ENCODE measurements at places on chromosomes 12 and 14. TPM values are rescaled to one million over a fixed set of nuclear protein-coding genes. Genes with fewer than 3 reads are reported as not detected.

TTC7B gene
- 8.8 TPM for total RNA-seq

SMARCD1 gene
- total RNA-seq, result 63.3 TPM

JPH4 gene
- total RNA-seq, result not detected

EXOC3L4 gene
- total RNA-seq, result not detected

GRIP1 gene
- total RNA-seq, result 0.18 TPM

DNA sequence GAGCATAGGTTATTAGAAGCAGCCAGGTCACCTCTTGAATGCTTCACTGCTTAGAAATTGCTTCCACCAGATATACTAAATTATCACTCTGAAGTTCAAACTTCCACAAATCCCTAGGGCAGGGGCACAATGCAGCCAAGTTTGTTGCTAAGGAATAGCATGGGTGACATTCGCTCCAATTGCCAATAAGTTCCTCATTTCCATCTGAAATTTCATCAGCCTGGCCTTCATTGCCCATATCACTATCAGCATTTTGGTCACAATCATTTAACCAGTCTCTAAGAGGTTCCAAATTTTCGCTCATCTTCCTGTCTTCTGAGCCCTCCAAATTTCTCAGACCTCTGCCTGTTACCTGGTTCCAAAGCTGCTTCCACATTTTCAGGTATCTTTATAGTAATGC is 356.1 kb downstream of the DAD1 start:
- no peak overlapping the region for H3K27ac ChIP-seq
- peaks cover 10% of the 10 kb centered on the region for H3K4me1 ChIP-seq
- H3K27me3 ChIP-seq, result no peaks in the 10 kb centered on the region
- no peak for DNase-seq
- H3K4me3 ChIP-seq, result no peak overlapping the region
- no peaks in the 10 kb centered on the region for H3K36me3 ChIP-seq

DNA sequence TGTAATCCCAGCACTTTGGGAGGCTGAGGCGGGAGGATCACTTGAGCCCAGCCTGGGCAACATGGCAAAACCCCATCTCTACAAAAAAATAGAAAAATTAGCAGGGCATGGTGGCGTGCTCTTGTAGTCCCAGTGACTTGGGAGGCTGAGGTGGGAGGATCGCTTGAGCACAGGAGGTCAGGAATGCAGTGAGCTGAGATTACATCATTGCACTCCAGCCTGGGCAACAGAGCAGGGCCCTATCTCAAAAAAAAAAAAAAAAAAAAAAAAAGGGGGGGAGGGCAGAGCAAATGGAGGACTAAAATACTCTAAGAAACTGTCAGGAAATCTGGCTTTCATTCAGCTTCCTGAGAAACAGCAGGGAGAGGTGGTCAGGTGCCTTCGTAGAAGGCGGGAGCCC is 31.7 kb upstream of the TSPAN9 start:
- no peak for DNase-seq
- no peaks in the 10 kb centered on the region for H3K36me3 ChIP-seq
- peaks cover 24% of the 10 kb centered on the region for H3K27me3 ChIP-seq

DNA sequence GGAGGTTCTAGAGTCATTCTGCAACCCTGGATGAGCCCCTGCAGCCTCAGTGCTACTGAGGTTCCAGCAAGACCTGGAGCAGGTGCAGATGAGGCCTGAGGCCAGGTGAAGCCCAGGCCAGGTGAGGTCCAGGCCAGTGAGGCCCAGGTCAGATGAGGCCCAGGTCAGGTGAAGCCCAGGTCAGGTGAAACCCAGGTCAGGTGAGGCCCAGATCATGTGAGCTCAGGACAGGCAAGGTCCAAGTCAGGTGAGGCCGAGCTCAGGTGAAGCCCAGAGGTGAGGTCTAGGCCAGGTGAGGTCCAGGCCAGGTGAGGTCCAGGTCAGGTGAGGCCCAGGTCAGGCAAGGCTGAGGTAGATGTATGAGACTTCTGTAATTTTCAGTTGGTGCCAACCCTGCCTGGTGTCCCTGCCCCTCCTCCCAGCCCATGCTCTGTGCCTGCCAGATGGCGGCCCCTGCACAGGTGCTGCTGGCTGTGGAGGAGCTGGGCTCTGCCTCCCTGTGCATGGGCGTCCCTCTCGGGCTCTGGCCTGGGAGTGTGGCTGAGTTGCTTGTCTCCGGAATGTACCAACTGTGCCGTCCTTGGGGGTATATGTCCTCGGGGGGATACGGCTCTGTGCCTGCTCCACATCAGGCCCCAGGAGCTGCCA is 388.5 kb downstream of the TMEM121 start:
- H3K4me1 ChIP-seq, result no peaks in the 10 kb centered on the region
- H3K4me3 ChIP-seq, result no peak overlapping the region
- H3K27me3 ChIP-seq, result no peaks in the 10 kb centered on the region
- no peaks in the 10 kb centered on the region for H3K36me3 ChIP-seq

- no peaks in the 10 kb centered on the region for H3K36me3 ChIP-seq
- H3K27me3 ChIP-seq, result peaks cover 6% of the 10 kb centered on the region
- H3K27ac ChIP-seq, result no peak overlapping the region
- no peak for DNase-seq
- no peaks in the 10 kb centered on the region for H3K4me1 ChIP-seq
- no peak overlapping the region for H3K4me3 ChIP-seq
Observed at GRCh38 chr14:52049721-52050588, 18.9 kb downstream of the NID2 start.

- H3K4me3 ChIP-seq, result no peak overlapping the region
- no peaks in the 10 kb centered on the region for H3K4me1 ChIP-seq
- no peaks in the 10 kb centered on the region for H3K27me3 ChIP-seq
- DNase-seq, result no peak
- H3K27ac ChIP-seq, result no peak overlapping the region
Observed at GRCh38 chr12:48131517-48131916, 12.4 kb downstream of the PFKM start.

DNA sequence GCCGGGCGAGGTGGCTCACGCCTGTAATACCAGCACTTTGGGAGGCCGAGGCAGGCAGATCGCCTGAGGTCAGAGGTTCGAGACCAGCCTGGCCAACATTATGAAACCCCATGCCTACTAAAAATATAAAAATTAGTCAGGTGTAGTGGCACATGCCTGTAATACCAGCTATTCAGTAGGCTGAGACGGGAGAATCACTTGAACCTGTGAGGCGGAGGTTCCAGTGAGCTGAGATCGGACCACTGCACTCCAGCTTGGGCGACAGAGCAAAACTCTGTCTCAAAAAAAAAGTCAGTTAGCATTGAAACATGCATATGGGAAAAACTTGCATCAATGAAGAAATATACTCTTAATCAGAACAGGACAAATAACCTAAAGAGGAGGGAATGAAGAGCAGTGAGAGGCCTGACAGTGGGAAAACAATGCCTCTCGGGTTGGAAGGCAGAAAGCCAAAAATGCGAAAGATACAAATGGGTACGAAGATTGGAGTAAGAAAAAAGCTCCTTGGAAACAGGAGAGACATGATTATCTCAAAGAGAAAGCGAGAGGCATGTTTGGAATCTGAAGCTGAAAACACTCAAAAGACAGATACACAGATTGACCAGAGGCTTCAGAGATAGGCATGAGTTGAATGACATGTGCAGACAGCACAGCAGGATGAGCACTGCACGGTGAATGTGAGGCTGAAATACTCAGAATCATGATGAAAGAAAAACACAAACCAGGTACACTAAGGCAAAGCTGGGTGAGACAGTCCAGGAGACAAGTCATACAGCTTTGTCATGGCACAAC is 30.6 kb downstream of the RESF1 start:
- H3K4me1 ChIP-seq, result peaks cover 62% of the 10 kb centered on the region
- H3K36me3 ChIP-seq, result peaks cover 90% of the 10 kb centered on the region
- H3K27me3 ChIP-seq, result no peaks in the 10 kb centered on the region
- peak overlapping the region; percentile 83 for H3K27ac ChIP-seq

DNA sequence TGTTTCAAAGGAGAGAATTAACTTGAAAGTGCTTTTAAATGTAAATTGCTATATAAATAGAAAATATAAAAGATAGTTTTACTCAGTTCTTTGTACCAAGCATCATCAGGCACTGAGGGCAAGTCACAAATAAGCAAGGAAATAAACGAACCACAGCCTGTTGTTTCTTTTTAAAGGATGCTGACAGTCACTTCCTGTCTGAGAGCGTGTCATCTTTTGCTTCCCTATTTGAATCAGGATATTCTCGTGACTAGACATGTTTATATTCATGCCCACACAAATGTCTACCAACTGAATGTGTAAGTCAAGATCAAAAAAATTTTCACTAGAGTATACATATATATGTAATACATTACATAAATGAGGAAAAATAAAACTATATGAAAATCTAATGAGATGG is 31.4 kb upstream of the SLC2A13 start:
- H3K4me3 ChIP-seq, result no peak overlapping the region
- no peak overlapping the region for H3K27ac ChIP-seq
- no peak for DNase-seq
- peaks cover 14% of the 10 kb centered on the region for H3K4me1 ChIP-seq
- H3K36me3 ChIP-seq, result peaks cover 3% of the 10 kb centered on the region

- no peak overlapping the region for H3K4me3 ChIP-seq
- no peak for DNase-seq
- peaks cover 20% of the 10 kb centered on the region for H3K36me3 ChIP-seq
Observed at GRCh38 chr12:96501908-96502307, 12.5 kb downstream of the CFAP54 start.

GRCh38 chr12:25690996-25691864 is 138.1 kb upstream of the LMNTD1 start:
- no peak overlapping the region for H3K4me3 ChIP-seq
- no peaks in the 10 kb centered on the region for H3K4me1 ChIP-seq
- H3K27me3 ChIP-seq, result no peaks in the 10 kb centered on the region
- no peak for DNase-seq
- H3K36me3 ChIP-seq, result no peaks in the 10 kb centered on the region

DNA sequence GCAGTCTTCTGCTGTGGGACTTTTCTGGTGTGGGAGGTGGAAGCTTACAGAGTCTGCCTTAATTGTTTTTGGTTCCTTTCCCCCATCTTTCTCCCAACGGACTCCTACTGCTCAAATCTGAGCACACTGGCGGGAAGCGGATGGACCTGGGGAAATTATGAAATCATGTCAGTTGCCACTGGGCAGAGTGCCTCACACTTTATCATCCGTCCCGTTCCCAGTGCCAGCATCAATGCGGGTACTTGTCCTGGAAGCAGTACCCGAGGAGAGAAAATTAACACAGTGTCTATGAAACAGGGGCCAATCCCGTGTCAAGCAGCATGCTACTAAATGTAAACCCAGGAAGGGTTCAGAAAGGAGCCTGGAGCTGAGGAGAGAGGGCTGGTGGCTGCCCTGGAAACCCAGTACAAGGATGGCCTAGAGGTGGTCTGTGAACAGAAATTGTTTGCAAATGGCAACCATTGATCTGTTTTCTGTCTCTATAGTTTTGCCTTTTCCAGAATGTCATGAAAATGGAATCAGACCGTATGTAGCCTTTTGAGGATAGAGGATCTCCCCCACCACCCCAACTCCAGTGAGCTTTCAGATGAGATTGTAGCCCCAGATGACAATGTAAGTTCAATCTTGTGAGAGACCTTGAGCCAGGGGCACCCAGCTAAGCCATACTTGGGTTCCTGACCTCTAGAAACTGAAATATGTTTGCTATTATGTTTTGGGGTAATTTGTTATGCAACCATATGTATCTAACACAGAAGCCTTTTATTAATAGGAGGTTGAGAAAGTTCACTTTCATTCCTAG is 908 bp upstream of the CDKL1 start:
- H3K4me3 ChIP-seq, result peak overlapping the region; percentile 55
- H3K4me1 ChIP-seq, result peaks cover 15% of the 10 kb centered on the region
- H3K27ac ChIP-seq, result no peak overlapping the region
- no peaks in the 10 kb centered on the region for H3K36me3 ChIP-seq
- H3K27me3 ChIP-seq, result peaks cover 6% of the 10 kb centered on the region

GRCh38 chr14:55102141-55102621 is 26.9 kb upstream of the LGALS3 start:
- peaks cover 15% of the 10 kb centered on the region for H3K36me3 ChIP-seq
- H3K27me3 ChIP-seq, result no peaks in the 10 kb centered on the region
- DNase-seq, result peak; percentile 72
- H3K27ac ChIP-seq, result peak overlapping the region; percentile 99

DNA sequence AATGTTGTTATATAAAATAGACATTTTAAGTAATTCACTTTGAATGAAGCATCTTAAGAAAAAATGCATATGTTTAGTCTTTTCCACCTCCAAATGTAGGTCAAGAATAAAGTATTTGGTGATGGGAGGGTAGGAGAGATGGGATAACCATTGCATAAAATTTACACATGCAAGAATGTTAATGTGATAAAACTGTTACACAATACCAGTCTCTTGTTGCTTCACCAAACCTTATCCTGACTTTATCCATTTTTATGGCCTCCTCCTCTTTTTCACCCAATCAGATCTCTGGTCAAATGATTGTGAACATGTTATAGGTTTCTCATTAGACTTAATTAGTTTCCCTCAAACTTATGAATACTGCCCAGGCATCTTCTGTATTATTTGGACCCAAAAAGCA is 994.5 kb upstream of the FLRT2 start:
- no peak overlapping the region for H3K27ac ChIP-seq
- H3K36me3 ChIP-seq, result no peaks in the 10 kb centered on the region
- no peak for DNase-seq
- H3K4me1 ChIP-seq, result no peaks in the 10 kb centered on the region

DNA sequence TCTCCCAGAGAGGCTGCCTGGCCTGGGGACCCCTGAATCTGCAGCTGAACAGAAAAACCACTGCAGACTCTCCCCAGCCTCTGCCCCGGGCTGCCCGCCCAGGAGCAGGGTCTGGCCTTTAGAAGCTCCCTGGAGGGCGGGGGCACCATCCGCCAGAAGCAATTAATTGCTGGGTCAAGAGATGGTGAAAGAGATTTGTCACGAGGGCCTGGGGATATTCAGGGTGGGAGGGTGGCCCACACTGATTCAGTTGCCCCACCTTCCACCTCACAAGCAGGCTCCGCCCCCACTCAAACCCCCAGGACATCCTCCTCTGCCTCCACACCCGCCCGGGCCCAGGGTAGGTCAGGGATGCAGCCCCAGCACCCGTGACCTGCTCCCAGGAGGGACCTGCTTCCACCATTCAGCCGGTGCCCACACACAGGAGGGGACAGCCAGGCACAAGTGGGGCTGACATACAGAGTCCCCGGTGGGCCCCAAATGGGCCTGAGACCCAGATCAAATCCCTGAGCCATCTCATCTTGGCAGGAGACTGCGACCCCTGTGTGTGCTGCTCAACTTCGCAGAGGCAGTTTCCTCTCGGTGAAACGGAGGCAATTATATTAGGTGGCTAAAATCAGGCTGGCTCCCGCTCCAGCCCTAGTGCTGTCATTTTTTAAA is 23.0 kb downstream of the NCOR2 start:
- no peak overlapping the region for H3K4me3 ChIP-seq
- no peak overlapping the region for H3K27ac ChIP-seq
- H3K4me1 ChIP-seq, result peaks cover 43% of the 10 kb centered on the region
- no peaks in the 10 kb centered on the region for H3K36me3 ChIP-seq

DNA sequence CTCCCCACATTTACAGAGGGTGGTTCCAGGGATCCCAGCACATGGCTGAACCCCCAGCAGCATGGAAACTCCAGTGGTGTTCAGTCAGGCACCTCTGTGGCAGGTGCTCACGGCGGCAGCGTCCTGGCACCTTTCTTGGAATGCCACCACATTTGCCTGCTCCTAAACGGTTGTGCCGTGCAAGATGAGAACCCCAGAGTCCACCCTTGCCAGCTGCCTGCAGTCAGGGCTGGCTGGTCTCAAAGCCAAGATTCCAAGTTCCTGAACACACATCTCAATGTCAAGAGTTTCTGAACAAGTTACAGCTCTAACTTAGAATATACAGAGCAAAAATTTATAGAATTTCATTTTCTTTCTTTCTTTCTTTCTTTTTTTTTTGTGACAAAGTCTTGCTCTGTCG is 38.7 kb downstream of the DDX51 start:
- peaks cover 10% of the 10 kb centered on the region for H3K36me3 ChIP-seq
- no peak for DNase-seq
- H3K4me3 ChIP-seq, result no peak overlapping the region
- no peak overlapping the region for H3K27ac ChIP-seq
